ENCODE measurements at places on chromosomes 12 and 14.

DNA sequence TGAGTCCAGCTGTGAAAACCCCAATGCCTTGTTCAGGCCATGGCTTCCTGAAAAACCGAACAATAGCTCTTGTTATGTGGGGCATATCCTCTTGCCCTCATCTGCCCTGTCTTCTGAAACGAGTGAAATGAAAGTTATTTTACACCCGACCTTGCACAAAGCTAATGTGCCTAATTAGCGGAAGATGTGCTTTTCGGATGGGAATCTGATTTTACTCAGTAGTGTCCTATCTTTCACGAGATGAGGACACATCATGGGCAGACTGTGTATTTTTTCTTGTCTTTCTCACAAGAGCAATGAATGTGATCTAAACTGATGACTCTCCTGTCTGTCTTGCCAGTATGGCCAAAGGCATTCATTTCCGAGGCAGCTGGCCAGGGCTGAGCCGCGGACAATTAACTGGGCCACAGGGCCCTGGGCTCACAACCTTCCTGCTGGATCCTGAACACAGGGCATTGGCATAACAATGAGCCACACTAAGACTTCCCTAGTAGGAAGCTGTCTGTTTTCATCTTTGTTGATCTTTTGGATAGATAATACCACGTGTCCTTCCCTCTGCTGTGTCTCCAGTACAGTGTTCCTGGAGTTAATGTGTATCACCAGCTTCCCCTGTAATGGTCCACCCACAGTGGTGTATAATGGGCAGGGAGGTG, 86.0 kb upstream of the HIF1A start:
- no peak overlapping the region for H3K27ac ChIP-seq
- no peak overlapping the region for H3K4me3 ChIP-seq
- H3K36me3 ChIP-seq = no peaks in the 10 kb centered on the region
- DNase-seq = no peak
- peaks cover 13% of the 10 kb centered on the region for H3K27me3 ChIP-seq
- H3K4me1 ChIP-seq = peaks cover 42% of the 10 kb centered on the region

DNA sequence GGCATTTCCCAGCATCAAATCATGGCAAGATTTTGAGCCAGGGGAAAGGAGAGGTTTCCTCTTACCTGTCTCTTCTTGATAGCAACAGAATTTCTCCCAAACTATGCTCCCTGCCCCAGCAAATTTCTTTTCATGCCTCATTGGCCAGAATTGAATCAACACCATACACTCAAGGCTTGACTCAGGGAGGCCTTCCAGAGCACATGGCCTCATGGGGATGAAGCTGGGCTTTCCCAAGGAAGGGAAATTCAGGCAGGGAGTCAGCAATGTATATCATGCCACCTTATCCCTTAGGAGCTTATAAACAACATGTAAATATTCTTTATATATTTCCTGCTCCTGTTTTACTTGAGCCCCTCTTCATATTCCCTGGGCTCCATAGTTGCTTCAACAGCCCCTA, 62.1 kb downstream of the ARF6 start:
- no peaks in the 10 kb centered on the region for H3K36me3 ChIP-seq
- DNase-seq = no peak
- no peak overlapping the region for H3K27ac ChIP-seq
- no peak overlapping the region for H3K4me3 ChIP-seq
- no peaks in the 10 kb centered on the region for H3K27me3 ChIP-seq

- peaks cover 9% of the 10 kb centered on the region for H3K27me3 ChIP-seq
- peaks cover 45% of the 10 kb centered on the region for H3K4me1 ChIP-seq
- no peak for DNase-seq
- H3K36me3 ChIP-seq = no peaks in the 10 kb centered on the region
- no peak overlapping the region for H3K4me3 ChIP-seq
These were observed 68.8 kb upstream of the IFNG-AS1 start for GRCh38 chr12:67920413-67920812.

DNA sequence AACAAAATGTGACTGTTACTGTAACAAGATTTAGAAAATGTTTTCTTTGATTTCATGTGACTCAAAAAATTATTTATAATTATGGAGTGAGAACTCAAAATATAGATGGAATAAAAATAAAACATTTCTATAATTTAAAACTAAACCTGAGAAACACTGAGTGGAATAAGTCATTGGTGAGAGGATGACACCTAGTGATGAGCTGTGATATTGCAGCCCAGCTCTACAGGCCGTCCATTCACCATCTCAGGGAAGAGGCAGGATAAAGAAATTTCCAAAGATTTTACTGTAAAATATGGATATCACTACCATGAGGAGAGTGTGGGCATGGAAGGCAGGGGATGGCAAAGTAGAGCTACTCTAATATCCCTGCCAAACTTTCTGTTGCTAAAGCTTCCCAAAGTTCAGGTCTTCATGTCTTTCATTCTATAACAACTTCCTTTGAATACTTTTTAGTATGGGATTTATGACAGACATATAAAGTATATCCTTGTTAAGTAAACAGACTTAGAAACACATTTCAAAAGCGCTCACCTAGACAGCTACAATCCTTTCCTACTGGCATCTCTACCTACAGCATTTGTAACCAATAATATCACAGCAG, 308.0 kb downstream of the ITPR2 start:
- DNase-seq = no peak
- H3K4me1 ChIP-seq = peaks cover 6% of the 10 kb centered on the region
- H3K4me3 ChIP-seq = no peak overlapping the region

DNA sequence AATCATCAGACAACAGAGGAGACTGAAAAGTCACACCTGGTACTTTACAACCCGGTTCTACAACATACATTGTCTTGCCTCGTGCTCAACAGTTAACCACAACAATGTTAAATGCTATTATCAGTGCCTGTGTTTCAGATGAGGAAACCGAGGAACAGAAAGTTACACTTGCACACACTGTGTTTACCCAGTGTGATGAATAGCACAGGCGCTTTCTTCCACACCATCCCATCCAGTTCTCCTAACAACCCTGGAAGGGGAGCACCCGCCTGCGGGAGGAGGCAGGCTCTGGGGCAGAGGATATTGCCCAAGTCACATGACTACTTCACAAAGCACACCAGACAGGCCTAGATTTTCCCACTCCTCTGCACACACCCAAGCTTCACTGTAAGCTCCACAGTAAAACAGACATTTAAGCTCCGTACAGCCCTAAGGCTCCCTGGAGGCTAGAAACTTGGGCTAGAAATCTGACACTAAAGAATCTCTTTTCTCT, 21.8 kb downstream of the NCKAP5L start:
- H3K27ac ChIP-seq = peak overlapping the region; percentile 48
- H3K36me3 ChIP-seq = peaks cover 19% of the 10 kb centered on the region
